ENCODE measurements at places on chromosomes 6 and 20.

GRCh38 chr20:53579581-53580375 is 13.9 kb downstream of the ZNF217 start:
- peak; percentile 81 for DNase-seq

DNA sequence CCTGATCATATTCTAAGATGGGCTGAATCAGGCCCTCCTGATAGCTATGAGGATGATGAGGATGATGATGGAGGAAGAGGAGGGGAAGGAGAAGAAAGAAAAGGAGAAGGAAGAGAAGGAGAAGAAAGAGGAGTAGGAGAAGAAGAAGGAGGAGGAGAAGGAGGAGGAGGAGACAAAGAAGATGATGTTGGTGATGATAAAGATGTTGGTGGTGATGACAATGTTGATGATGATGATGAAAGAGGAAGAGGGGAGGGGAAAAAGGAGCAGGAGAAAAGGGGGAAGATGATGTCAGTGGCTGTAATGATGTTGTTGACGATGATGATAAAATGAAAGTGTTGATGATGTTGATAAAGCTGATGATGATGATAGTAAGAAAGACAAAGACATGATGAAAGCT is 119.5 kb downstream of the CDC5L start:
- no peak for DNase-seq

- DNase-seq: no peak
Measured at GRCh38 chr20:62692176-62692575, 16.5 kb upstream of the NTSR1 start.

- DNase-seq: no peak
Measured at GRCh38 chr6:166691746-166692145, 64.7 kb upstream of the RPS6KA2 start.

DNA sequence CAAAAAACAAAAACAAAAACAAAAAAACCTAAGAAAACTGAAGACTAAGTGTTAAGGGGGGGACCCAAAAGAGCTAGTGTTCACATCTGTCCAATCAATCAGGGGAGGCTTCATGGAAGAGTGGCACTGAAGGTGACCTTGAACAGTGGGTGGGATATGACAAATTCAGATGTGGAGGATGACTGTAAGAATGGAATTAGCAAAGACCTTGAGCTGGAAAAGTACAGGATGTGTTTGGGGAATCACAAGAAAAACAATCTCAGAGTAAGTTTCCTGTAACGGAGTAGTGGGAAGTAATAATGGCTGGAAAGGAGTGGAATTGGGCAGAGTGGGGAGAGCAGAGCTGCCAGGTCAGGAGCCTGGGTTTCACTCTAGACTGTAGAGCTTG is 2.9 kb upstream of the IER3 start:
- no peak for DNase-seq

DNA sequence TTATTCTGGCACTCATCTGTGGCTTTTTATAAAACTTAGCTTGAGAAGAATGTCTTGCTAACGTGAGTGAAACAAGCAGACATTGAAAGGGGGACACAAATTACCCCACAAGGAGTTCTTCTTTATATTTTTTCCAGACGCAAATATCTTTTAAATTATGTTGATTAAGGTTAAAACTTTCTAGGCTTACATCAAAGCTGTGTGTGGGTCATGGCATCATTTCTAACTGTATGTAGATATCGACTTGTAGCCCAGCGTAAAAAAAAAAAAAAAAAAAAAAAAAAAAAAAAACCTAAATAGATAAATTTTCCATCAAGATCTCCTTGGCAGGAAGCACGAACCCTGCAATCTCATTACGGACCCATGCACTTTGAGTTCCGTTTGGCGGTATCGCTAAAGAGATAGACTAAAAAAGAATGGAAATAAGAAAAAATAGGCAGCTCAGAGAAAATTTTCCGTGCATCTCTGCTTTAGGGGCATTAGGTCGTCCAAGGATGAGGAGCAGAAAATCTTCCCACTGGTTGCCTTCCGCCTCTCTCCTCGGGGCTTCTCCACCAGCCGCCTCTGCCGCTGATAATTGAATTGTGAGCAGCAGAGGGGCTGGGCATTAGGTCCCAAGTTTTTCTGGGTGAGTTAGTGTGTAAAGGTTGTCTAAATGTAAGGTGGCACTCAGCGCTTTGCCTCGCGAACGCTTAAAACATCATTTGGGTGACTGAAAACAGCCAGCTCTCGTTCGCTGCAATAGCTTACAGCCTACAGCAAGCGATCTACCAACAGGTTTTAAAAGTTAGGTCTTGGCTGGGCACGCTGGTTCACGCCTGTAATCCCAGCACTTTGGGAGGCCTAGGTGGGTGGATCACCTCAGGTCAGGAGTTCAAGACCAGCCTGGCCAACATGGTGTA is 194.0 kb downstream of the TRIM27 start:
- peak; percentile 1 for DNase-seq
